ENCODE measurements at places on chromosomes 2 and 18.

DNA sequence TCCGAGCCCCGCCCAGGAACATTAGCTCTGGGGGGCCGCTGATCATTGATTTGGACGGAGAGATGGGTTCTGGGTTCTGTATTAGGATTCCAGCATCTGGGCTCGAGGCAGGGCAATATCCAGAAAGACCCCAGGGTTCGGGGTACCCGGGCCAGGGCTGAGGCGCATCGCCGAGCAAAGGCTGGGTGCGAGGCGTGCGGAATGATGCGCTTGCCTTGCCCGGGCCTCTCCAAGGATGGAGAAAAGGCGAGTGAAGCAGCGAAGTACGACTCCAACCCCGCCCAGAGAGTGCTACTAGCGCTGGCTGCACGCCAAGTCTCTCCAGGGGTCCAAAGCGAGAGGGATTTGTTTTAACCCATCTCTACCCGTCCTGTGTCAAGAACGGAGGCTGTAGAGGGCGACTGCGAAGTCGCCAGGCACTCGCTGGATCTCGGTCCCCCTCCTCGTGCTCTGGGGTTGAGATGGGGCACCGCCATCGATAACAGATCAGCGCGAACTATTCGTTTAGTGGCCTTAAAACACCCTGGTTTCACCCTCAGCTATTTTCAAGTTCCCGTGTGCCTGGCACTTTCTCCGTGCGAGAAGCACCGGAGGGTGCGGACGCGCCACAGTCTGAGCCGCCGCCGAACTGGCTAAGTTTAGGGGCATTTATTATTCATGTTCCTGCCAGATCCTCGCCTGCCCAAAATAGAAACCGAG is 1.9 kb downstream of the ADCYAP1 start:
- DNase-seq = no peak

DNA sequence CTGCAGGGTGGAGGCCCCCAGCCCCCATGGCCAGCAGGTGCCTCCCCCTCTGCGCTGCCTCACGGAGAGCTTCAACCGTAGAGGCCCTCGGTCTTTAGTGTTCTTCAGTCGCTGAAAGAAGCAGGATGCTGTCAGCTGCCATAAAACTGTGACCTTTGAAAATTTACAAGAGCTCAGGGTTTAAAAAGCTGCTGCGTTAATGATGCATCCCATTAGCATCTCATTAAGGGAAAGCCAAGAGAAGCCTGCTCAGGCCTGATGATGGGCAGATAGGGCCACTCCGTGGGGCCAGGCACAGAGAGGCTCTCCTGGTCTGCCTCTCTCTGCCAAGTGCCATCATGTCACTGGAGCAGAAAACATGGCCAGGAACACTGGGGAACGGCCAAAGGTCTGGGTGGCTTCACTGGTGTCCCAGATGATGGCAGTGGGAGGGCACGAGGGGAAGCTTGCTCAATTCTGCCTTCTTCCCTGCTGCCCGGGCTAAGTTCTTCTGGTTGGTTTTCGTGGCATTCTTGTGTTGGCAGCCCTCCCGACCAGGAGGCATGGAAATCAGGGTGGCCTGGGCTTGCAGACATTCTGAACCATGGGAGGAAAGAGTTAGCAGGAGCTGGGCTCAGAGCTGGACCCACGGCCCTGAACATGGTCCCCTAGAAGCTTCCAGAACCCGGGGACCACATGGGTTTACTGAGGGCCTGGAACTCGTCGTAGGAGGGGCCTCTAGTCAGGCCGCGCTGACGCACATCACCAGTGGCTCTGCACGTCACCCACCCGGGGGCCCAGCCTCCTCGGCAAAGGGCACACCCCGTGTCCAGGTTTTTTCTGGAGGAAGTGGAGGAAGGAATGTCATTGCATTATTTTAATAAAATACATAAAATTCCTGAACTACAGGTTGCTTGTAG is 250.7 kb downstream of the KLHL29 start:
- DNase-seq = no peak

- DNase-seq = no peak
These were observed 600.8 kb downstream of the CPS1 start for GRCh38 chr2:211157211-211157610.

- no peak for DNase-seq
These were observed 18.5 kb downstream of the CCDC138 start for GRCh38 chr2:108805032-108805431.

GRCh38 chr2:4762951-4763376 is 929.2 kb upstream of the SOX11 start:
- DNase-seq = no peak

GRCh38 chr2:46706264-46706983 is 209.2 kb downstream of the MCFD2 start:
- DNase-seq = no peak

DNA sequence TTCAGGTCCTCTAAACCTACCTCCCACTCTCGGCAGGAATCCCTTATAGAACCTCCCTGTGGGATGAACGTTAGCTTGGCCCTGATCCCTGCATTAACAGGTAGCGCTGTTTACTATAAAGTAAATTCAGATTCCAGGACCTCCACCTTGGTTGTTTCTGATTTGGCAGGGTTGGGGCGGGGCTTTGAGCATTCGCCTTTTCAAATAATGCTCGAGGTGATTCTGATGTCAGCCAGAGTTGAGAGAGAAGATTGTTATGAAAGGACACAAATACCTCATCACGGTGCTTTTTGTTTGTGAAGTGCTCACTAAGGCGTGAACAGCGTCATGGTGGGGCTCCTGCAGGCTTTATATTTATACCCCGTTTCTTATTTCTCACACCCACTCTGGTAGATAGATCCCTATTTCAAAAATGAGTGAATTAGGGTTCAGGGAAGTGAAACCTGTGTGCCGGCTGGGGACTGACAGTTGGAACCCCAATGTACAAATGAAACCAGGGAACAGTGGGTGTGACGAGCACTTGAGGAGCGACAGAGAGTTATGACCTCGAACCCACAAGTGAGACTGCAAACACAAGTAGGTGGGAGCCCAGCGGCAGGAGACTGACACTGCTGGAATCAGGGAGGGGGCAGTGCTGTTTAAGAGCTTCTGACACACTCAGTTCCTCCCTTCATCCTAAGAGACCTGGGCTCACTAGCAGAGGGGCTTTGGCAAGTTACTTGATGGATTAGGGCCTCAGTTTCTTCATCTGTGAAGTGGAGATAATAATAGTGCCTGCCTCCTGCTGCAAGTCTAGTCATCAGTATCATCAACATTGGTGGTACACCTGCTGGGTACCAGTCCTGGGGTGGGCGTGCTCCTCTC is 14.2 kb upstream of the CXCR4 start:
- DNase-seq = no peak

Data from activated CD8-positive, alpha-beta memory T cell treated with anti-CD3 and anti-CD28 coated beads for 24 hours (primary cell).